Heart right ventricle (tissue), 16 donors: ENCODE measurements at places on chromosomes 7 and 10. TPM values are rescaled to one million over a fixed set of nuclear protein-coding genes. Genes with fewer than 3 reads are reported as not detected.
A peak's percentile ranks its signal among the peaks of the same experiment; 100 is the strongest.

The KLF14 gene
- 0.13 TPM for total RNA-seq

The PPP3CB gene
- total RNA-seq: 66.4 TPM

The TCERG1L gene
- total RNA-seq: not detected

The FZD1 gene
- 4.1 TPM for total RNA-seq

The BCAP29 gene
- total RNA-seq: 103 TPM

The OPN1SW gene
- total RNA-seq: not detected

The HOXA1 gene
- total RNA-seq: not detected

The ANKRD30A gene
- total RNA-seq: not detected

The LAMB4 gene
- total RNA-seq: not detected

The SEMA3A gene
- 0.57 TPM for total RNA-seq

- no peak overlapping the region for H3K27ac ChIP-seq
- no peak for DNase-seq
- H3K4me3 ChIP-seq: no peak overlapping the region
- no peaks in the 10 kb centered on the region for H3K27me3 ChIP-seq
- H3K4me1 ChIP-seq: no peaks in the 10 kb centered on the region
These were observed 10.9 kb downstream of the GPR37 start for GRCh38 chr7:124754576-124755268.

DNA sequence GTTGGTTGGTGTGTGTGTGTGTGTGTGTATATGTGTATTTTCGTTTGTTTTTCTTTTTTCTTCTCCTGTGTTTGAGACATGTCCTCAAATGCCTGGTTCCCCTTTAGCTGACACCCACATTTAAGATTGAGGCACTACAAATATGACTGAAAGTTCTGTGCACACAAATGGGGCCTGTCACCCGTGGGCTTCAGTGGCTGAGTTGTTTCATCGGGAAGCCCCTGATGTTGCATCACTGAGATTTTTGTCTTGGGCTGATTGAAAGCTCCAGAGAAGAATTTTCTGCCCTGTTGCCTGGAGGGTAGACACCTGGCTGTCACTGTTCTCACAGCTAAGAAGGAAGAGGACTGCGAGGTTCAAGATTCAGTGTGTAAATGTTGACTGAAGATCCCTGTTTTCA lies 283.8 kb upstream of the C7orf33 start:
- DNase-seq: no peak
- no peaks in the 10 kb centered on the region for H3K36me3 ChIP-seq
- H3K27ac ChIP-seq: no peak overlapping the region
- no peaks in the 10 kb centered on the region for H3K27me3 ChIP-seq
- H3K4me1 ChIP-seq: peaks cover 8% of the 10 kb centered on the region

DNA sequence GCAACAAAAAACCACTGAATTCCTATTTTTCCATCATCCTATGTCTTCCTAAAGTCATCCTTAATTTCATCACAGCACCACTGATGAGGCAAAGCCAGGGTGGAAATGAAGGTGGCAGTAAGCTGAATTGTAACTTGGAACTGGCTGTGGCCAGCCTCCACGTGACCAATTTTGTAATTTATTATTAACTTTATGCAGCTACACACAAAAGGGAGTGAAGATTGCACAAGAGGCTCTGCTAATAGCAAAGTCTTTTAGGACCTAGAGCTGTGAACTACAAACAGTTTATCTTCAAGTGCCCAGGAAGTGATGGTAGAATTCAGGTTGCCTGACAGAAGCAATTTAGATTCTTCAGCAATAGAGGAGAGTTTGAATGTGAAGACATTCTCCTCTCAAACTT lies 176.4 kb downstream of the CCDC71L start:
- no peak for DNase-seq
- peaks cover 12% of the 10 kb centered on the region for H3K4me1 ChIP-seq
- H3K4me3 ChIP-seq: no peak overlapping the region
- no peaks in the 10 kb centered on the region for H3K27me3 ChIP-seq
- no peaks in the 10 kb centered on the region for H3K36me3 ChIP-seq

- no peak overlapping the region for H3K4me3 ChIP-seq
- DNase-seq: no peak
- H3K27me3 ChIP-seq: no peaks in the 10 kb centered on the region
- no peaks in the 10 kb centered on the region for H3K36me3 ChIP-seq
- H3K4me1 ChIP-seq: no peaks in the 10 kb centered on the region
These were observed 106.5 kb upstream of the BMPER start for GRCh38 chr7:33798686-33799325.

DNA sequence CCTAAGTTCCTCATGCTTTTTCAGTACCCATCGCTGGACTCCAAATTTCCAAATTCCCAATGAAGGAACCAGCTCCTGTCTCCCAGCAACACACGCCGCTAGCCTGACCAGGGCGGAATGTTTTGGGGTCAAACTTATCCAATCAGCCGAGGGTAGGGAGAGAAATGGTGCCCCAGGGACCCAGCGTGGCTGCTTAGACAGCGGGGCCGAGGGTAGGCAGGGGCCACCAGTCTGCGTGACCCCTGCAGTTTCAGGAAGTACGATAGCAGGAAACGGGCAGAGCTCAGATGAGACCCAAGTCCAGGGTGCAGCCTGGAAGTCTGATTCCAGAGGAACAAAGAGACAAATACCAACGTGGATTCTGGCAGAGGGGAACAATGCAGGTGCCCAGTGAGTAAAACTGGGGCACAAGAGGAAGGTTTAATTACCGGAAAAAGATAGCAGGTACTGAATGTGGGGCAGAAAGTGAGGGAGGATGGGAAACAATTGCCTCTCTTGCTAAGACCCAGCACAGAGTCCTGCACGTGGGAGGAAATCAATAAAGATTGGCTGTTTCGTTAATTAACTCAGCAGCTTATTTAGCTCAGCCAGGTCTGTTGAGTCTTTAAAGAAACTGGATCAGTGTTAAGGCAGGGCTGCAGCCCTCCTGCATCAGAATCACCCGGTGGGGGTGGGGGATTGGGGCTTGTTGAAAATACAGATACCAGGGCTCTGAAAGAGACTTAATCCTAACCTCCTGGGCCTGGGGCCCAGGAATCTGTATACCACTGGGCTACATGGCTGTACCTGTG lies 50.4 kb upstream of the NFE2L3 start:
- H3K4me1 ChIP-seq: peaks cover 3% of the 10 kb centered on the region
- peak overlapping the region; percentile 25 for H3K27ac ChIP-seq
- no peaks in the 10 kb centered on the region for H3K36me3 ChIP-seq
- no peak for DNase-seq
- H3K4me3 ChIP-seq: peak overlapping the region; percentile 1
- no peaks in the 10 kb centered on the region for H3K27me3 ChIP-seq

GRCh38 chr7:69467826-69468225 lies 130.4 kb upstream of the AUTS2 start:
- H3K4me3 ChIP-seq: no peak overlapping the region
- no peaks in the 10 kb centered on the region for H3K27me3 ChIP-seq
- no peaks in the 10 kb centered on the region for H3K4me1 ChIP-seq
- no peak for DNase-seq
- no peak overlapping the region for H3K27ac ChIP-seq

DNA sequence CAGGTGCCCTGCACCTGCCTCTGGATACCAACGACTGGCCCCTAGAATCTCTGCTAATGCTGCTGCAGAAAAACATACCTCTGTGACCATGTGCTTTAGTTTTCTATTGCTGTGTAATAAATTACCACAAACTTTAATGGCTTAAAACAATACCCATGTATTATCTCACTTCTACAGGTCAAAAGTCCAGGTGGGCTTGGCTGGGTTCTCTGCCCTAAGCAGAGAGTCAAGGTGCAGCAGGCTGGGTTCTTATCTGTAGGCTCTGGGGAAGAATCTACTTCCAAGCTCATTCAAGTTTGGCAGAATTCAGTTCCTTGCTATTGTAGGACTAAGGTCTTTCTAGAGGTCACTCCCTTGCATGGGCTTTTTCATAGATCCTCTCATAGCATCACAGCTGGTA lies 52.3 kb downstream of the CCDC71L start:
- no peak overlapping the region for H3K4me3 ChIP-seq
- H3K4me1 ChIP-seq: no peaks in the 10 kb centered on the region
- no peaks in the 10 kb centered on the region for H3K27me3 ChIP-seq
- no peak overlapping the region for H3K27ac ChIP-seq
- no peak for DNase-seq

DNA sequence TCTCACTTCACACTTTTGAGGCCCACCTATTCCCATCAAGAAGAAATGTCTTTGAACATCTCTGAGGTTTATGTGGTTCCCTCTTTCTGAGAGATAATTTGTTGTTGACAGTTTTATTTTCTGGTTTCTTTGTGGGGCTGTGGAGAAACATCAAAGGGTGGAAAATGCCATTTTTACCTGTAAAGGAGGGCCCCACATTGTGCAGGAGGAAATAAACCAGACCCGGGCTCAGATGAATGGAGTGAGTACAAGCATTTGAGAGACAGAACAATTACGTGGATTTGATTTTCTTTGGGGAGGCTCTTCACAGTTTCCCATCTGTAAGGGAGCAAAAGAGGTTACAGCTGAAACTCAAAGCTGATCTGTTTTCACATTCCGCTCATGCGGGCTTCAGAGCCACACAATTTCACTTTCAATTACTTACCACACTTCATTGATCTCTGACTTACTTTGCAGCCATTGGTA lies 29.8 kb downstream of the ITPRIP start:
- DNase-seq: no peak
- H3K4me3 ChIP-seq: no peak overlapping the region
- H3K36me3 ChIP-seq: peaks cover 17% of the 10 kb centered on the region

DNA sequence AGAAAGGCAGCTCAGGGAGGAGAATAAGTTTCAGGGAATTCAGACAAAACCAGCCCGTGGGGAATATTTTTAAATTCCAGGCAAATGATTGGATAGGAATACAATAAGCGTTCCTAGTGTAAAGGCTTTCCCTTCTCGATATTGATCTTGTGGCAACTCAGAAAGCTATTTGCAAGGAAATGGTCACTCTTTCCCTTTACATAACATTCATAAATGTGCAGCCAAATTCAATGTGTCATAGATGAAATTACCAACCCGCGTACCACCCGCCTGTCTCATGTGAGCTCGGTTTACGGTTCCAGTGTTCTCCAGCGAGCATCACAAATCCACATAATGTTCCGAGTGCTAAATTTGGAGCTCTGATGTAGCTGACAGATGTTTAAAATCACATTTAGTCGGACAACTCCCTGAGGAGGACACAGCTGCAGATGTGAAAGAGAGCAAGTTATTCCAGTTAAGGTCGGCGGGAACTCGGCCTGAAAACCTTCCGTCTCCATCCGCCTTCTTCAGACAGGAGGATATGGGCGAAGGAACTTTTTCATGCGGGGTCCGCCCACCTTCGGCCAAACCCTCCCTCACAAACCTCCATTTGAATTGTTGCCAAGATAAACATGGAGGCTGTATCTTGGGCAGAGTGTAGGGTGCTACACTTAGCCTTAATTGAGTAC lies 327.0 kb downstream of the RNLS start:
- H3K4me3 ChIP-seq: peak overlapping the region; percentile 18
- peak; percentile 60 for DNase-seq
- H3K36me3 ChIP-seq: no peaks in the 10 kb centered on the region
- H3K27me3 ChIP-seq: no peaks in the 10 kb centered on the region
- H3K4me1 ChIP-seq: no peaks in the 10 kb centered on the region

GRCh38 chr10:100989088-100989487 lies 1.7 kb downstream of the TWNK start:
- peaks cover 50% of the 10 kb centered on the region for H3K36me3 ChIP-seq
- H3K4me1 ChIP-seq: peaks cover 30% of the 10 kb centered on the region
- no peaks in the 10 kb centered on the region for H3K27me3 ChIP-seq
- no peak for DNase-seq
- H3K4me3 ChIP-seq: no peak overlapping the region

DNA sequence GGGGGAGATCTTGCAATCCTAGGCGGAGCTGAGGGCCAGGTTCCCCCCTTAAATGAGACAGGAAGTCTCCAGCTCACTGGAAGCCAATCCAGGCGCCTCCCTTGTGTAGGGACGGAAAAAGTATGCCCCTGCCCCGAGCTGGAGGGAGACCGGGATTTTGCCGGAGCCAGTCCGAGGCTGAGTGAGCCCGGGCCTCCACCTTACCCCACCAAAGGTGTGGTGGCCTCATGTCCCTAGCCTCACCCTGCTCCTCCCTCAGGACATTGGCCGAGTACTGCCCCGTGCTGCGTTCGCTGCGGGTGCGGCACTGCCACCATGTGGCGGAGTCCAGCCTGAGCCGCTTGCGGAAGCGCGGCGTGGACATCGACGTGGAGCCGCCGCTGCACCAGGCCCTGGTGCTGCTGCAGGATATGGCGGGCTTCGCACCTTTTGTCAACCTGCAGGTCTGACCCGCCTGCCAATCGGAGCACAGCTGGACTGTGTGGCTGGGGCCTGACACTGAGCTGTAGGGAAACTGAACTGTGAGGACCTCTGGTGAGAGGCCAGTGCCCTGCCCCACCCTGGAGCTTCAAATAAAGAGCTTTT lies 2.0 kb downstream of the FBXL15 start:
- no peaks in the 10 kb centered on the region for H3K36me3 ChIP-seq
- DNase-seq: peak; percentile 82
- peaks cover 12% of the 10 kb centered on the region for H3K27me3 ChIP-seq
- peak overlapping the region; percentile 89 for H3K27ac ChIP-seq

DNA sequence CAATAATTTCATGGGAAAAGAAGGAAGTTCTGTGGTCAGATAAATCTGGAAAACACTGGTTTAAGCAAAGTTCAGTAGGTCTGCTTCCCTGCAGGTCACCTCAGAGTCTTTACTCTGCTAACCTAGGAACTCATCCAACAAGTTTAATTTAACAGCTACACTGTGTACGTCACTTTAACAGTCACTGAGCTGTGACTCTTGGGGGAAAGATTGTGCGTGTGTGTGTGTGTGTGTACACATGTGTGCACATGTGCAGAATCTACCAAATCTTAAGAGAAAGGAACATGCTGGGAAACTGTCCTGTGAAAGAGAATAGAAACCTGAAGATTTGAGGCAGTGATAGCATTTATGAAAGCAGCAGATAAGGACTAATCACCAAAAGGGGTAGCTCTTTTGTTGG lies 62.6 kb downstream of the IKZF1 start:
- no peaks in the 10 kb centered on the region for H3K36me3 ChIP-seq
- DNase-seq: no peak
- no peaks in the 10 kb centered on the region for H3K4me1 ChIP-seq
- no peak overlapping the region for H3K4me3 ChIP-seq

- no peaks in the 10 kb centered on the region for H3K36me3 ChIP-seq
- no peak overlapping the region for H3K27ac ChIP-seq
- H3K4me3 ChIP-seq: no peak overlapping the region
- H3K4me1 ChIP-seq: no peaks in the 10 kb centered on the region
- H3K27me3 ChIP-seq: peaks cover 22% of the 10 kb centered on the region
- DNase-seq: no peak
These were observed 67.8 kb downstream of the EMX2 start for GRCh38 chr10:117610321-117610720.

- no peaks in the 10 kb centered on the region for H3K36me3 ChIP-seq
- no peaks in the 10 kb centered on the region for H3K4me1 ChIP-seq
- DNase-seq: peak; percentile 91
- H3K27me3 ChIP-seq: no peaks in the 10 kb centered on the region
- peak overlapping the region; percentile 90 for H3K4me3 ChIP-seq
- peak overlapping the region; percentile 85 for H3K27ac ChIP-seq
These were observed 55.8 kb downstream of the RBM17 start for GRCh38 chr10:6144406-6145165.

GRCh38 chr7:37410305-37411229 lies 38.1 kb downstream of the ELMO1 start:
- H3K4me3 ChIP-seq: no peak overlapping the region
- H3K4me1 ChIP-seq: peaks cover 46% of the 10 kb centered on the region
- no peaks in the 10 kb centered on the region for H3K27me3 ChIP-seq
- H3K27ac ChIP-seq: no peak overlapping the region
- no peaks in the 10 kb centered on the region for H3K36me3 ChIP-seq
- no peak for DNase-seq
